Activated CD4-positive, alpha-beta T cell treated with anti-CD3 and anti-CD28 coated beads for 24 hours (primary cell): ENCODE measurements at places on chromosomes 6 and 20.

DNA sequence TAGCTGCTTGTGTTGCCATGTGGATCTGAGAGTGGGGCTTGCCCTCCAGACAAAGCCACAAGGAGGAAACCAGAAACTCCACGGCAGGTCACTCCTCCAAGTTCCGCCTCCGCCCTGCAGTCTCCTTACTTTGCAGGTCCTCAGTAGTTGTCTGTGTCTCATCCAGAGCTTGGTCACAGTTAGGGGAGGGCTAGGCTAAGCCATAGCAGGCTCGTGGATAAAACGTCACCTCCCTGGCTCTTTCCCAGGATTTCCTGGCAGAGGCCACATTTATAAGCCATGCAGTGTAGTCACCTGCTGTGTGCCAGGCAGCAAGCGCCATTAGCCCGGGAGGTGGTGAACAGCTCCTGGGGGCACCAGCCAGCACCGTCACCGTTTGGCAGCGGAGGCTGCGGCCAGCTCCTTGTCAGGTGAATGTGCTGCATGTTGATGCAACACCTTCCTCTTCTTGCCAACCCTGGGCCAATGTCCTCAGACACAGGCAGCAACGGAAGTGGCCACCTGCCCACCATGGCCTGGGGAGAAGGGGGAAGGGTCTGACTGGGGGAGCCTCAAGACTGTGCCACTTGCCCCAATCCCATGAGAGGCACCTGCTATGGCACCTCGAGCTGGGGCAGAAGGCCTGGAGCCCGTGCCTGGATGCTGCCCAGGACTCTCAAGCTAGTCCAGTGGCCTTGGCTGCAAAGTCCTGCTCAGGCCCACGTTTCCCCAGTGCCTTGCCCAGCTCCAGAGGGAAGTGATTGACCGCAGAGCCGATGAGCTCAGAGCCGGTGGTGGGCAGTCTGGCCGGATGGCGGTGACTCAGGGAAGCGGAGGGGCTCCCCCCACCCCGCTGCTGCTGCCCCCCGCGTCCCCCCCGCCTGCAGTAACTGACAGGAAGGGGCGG is 39.0 kb upstream of the SLCO4A1 start:
- DNase-seq: no peak

DNA sequence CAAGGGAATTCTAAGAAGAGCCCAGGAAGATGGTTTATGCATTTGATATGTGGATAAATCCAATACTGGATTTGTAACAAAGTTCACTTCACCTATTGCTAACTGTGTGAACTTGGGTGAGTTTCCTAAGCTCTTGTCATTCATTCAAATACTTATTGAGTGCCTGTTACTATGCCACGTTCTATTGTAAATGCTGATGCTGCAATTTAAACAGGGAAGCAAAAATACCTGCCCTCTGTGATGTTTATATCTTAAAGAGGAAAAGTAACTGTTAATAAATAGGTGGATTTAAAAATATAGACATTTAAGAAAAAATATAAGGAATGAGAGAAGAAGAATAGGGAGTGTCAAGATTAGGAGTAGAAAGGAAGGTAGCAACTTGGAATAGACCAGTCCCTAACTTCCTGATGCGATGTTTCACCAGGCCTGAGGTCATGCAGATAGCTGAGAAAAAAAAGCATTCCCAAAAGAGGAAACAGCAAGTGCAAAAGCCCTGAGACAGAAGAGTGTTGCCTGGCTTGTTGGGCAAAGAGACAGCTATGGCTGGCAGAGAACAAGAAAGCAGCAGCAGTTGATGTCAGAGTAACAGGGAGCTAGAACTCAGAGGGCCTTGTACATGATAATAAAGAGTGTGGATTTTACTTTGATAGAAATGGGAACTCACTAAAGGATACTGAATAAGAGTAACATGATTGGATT is 54.3 kb upstream of the TCF21 start:
- no peak for DNase-seq

- no peak for DNase-seq
Observed at GRCh38 chr20:49074521-49074920, 28.4 kb downstream of the CSE1L start.

GRCh38 chr6:91081452-91082067 is 494.7 kb upstream of the MAP3K7 start:
- DNase-seq: no peak

GRCh38 chr20:21571841-21572690 is 58.2 kb upstream of the NKX2-2 start:
- DNase-seq: no peak

DNA sequence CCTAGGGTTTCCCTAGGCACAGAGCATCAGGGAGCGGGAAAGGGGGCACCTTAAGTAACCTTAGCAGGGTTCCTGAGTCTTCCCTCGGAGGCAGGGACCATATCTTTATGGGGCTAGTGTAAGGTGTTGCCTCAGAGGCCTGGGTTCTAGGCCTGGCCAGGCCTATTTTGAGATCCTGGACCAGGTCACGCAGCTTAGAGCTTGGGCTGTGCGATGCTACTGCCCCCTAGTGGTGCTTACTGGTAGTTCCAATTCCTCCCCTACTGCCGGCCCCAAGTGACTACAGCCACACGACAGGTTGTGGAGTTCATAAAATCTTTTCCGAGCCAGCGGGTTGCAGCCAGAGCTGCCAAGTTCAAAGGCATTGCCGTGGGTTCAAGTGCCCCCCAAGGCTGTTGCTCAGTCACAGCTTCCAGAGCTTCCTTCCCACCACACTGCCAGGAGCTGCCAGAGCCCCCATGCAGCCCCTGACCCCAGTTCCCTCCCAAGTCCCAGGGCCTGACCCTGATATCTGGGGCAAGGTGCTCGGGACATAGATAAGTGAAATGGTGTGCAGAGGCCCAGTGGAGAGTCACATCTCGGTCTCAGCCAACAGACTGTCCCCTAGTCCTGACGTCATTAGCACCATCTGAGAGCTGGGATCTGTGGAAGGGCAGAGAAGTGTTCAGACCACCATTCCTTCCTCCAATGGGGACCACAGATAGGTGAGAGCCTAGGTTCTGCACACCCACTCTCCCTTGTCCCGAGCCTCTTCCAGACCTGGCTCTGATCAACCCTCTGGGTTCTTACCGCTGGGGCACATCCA is 3.3 kb downstream of the LRRC73 start:
- peak; percentile 79 for DNase-seq

GRCh38 chr6:91415031-91415605 is 828.2 kb upstream of the MAP3K7 start:
- no peak for DNase-seq

- no peak for DNase-seq
Observed at GRCh38 chr6:31049518-31049917, 39.2 kb downstream of the MUC22 start.

DNA sequence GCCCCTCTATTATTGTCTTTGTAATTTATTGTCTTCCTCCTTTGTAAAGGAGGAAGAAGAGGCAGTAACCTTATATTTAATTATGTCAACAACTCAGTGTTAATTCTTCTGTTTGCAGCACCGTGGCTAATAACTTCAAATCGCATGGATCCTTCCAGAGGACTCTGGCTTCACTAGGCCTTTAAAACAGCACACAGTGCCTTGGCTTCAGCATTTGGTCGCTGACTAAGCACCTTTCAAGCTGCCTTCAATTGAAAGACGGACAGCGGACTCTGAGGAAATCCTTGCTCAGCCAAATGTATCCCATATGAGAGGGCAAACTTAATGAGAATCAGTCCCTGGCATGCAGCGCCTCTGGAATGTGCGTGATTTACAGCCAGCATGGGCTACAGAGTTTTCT is 64.2 kb downstream of the SGK1 start:
- DNase-seq: no peak

DNA sequence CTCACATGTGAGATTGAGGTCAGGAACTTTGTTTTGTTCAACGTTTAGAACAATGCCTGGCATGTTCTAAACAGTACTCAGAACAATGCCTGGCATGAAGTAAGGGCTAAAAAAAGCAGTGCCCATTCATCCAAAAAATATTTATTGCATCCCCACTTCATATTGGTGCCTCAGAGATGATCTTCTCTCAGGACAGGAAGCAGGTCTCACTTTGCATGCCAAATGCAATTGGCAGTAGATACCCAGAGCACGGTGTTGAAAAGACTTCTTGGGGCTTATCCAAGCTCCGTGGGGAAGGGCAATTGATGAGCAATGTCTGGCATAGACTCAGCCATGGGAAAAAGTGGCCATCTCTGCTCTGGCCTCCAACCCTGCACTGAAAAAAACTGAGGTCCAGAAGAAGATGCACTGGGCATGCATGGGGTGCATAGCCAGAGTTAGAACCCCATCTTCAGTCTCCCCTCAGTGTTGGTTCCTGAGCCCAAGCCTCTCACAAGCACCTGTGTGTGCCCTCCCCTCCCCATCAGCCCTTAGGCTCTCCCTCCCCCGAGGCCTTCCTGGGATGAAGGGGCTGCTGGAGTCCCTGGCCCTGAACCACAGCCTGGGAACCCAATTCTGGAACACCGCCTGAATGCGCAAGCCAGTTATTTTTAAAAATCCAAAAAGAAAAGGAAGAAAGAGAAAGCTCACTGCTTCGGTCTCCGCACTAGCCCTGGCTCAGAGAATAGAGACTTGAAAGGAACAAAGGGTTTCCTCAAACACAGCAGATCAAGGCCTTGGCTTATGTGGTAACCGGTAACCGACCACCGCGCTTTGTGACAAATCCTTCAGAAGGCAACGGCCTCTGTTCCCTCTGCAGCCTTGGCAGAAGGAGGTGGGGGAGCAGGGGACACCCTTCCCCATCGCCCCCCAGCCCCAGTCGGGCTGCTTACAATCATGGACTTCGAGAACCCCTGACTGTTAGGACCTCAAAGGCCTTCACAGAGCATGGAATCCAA is 78.5 kb upstream of the SIRPA start:
- DNase-seq: no peak

GRCh38 chr6:139344186-139344963 is 30.1 kb downstream of the CITED2 start:
- DNase-seq: no peak

GRCh38 chr20:39904476-39905112 is 784.4 kb downstream of the MAFB start:
- DNase-seq: no peak

GRCh38 chr20:9978397-9979004 is 56.3 kb upstream of the ANKEF1 start:
- DNase-seq: no peak

GRCh38 chr6:148438632-148439031 is 96.0 kb downstream of the SASH1 start:
- DNase-seq: no peak

DNA sequence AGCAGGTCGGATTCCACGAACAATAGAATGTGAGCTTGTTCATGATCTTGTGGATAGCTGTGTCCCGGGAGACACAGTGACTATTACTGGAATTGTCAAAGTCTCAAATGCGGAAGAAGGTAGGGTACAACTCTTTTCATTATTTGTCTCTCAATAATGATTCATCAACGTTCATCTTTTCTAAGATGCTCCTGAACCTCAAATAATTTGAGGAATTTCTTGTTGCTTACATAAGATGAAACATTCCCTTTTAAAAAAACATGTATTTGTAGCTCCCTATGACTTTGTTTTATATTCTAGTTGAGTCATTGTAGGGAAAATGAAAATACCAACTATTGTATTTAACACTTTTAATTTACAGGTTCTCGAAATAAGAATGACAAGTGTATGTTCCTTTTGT is 17.0 kb downstream of the MCM8 start:
- no peak for DNase-seq

DNA sequence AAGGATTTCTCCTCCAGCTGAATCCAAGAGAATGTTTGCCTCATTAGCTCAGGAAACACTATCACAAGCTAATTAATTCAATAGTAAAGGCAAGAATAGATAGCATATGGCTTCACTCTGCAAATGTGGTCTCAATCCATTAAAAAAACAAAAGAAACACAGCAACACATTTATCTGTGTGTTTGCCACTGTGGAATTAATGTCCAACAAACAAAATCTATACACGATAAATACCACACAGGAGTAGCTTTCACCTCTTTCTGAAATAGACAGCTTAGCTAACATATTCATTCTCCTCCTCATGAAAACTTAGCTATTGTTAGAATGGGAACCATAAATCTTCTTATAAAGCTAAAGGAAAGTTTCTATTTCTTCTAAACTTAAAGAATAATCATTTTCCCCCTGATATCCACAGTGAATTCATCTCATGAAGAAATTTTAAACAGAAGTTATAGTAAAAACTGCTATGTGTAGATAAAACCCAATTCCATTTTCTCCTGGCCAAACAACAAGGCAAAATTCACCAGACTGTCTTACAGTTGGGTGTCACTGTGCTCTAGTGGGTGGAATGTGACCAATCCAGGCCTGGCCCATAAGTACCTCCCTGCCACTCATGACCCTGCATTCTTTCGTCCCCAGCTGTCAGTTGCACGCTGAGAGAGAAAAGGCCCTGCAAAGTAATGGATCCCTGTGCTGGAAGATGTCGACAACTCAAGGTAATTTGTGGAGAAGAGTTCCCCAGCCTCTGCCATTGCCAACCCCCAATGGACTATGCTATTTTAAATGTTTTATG is 92.9 kb upstream of the NRSN1 start:
- no peak for DNase-seq

- DNase-seq: no peak
Observed at GRCh38 chr6:40856271-40856670, 182.8 kb downstream of the UNC5CL start.

GRCh38 chr6:159017757-159018559 is 18.0 kb upstream of the RSPH3 start:
- no peak for DNase-seq

- DNase-seq: no peak
Observed at GRCh38 chr20:58875111-58875510, 22.6 kb downstream of the GNAS start.

- no peak for DNase-seq
Observed at GRCh38 chr20:19252451-19253120, 40.1 kb downstream of the SLC24A3 start.

GRCh38 chr20:20443504-20443903 is 75.6 kb downstream of the INSM1 start:
- DNase-seq: no peak

- DNase-seq: no peak
Observed at GRCh38 chr20:11012975-11013374, 339.2 kb upstream of the JAG1 start.

- DNase-seq: no peak
Observed at GRCh38 chr6:84836366-84836765, 72.0 kb upstream of the TBX18 start.
